ENCODE measurements at places on chromosomes 7 and 10. TPM values are rescaled to one million over a fixed set of nuclear protein-coding genes. Genes with fewer than 3 reads are reported as not detected.
A peak's percentile ranks its signal among the peaks of the same experiment; 100 is the strongest.

DNA sequence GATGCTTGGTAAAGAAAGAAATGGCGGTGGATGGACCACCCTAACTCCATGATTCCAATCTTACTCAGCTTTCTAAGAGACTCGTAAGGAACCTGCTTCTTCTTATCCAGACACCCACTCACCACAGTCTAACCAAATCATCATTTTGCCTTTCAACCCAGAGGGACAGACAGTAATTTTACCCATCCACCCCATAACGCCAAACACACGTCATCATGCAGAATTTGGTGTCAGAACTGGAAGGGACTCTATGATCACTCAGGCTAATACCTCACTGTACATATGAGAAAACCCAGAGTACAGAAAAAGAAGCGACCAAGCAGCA, 388 bp downstream of the ECD start:
- DNase-seq: no peak
- H3K4me3 ChIP-seq: peak overlapping the region; percentile 98
- H3K4me1 ChIP-seq: peaks cover 23% of the 10 kb centered on the region
- peaks cover 12% of the 10 kb centered on the region for H3K27me3 ChIP-seq

DNA sequence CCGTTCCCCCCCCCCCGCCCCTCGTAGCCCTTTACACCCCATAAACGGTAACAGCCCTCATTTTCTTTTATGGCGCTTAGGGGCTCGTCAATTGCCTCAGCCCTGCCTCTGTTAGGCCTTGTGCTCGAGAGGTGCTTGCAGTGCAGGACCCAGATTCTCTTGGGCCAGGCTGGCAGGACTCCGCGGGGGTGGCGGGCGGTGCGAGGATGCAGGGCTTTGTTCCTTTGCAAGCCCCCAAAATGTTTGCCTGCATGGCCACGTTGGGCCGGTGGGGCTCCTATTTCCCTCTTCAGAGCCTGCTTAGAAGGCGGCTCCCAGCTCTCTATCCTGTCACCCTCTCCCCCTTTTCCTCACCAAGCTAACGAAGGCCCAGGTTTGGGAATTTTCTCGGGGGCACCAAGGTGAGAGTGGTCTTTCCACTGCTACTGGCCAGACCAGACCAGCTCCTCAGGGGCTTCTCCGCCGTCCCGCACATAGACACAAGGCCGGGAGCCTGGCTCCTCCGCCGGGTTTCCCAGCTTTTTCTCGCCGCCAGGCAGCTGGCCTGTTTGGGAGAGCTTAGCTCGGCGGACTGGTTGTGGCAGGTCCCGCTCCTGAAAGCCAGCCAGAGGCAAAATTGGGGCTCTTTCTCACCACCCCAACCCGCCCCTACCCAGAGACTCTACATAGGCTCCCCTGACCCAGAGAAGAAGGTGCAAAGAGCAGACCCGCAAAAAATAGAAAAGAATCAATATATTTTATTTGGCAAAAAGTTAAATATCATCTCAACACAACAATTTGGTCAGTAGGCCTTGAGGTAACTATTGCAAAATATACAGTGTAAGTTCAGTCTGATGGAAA, 3.4 kb downstream of the HOXA9 start:
- peaks cover 35% of the 10 kb centered on the region for H3K27me3 ChIP-seq
- peaks cover 13% of the 10 kb centered on the region for H3K4me1 ChIP-seq
- H3K4me3 ChIP-seq: no peak overlapping the region
- H3K36me3 ChIP-seq: peaks cover 4% of the 10 kb centered on the region
- DNase-seq: no peak

DNA sequence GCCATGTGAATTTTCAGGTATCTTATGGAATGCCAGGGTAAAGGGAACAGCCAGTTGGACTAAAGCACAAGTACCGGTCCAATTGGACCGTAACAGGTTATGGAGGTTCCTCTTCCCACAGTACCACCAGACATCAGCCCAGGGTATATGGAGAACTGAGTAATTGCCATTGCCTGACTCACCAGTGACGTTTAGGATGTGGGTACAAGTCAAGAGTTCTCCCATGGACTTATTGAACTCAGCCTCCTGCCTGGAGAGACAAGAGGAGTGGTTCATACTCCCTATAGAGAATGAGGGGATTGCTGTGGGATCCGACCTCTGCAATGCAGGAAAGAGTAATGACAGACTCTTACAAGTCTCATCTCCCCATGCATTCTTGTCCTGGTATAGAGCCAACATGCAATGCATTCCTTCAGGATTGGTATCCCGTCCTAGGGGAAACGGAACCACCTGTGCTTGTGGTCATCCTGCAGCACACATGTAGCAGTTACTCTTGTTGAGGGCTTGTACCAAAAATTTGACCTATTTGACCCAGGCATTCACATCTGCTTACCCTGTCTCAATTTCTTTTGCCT, 30.7 kb upstream of the ELOVL3 start:
- peaks cover 5% of the 10 kb centered on the region for H3K27me3 ChIP-seq
- H3K4me3 ChIP-seq: no peak overlapping the region
- no peak for DNase-seq
- peaks cover 7% of the 10 kb centered on the region for H3K36me3 ChIP-seq
- H3K27ac ChIP-seq: no peak overlapping the region
- H3K4me1 ChIP-seq: no peaks in the 10 kb centered on the region

DNA sequence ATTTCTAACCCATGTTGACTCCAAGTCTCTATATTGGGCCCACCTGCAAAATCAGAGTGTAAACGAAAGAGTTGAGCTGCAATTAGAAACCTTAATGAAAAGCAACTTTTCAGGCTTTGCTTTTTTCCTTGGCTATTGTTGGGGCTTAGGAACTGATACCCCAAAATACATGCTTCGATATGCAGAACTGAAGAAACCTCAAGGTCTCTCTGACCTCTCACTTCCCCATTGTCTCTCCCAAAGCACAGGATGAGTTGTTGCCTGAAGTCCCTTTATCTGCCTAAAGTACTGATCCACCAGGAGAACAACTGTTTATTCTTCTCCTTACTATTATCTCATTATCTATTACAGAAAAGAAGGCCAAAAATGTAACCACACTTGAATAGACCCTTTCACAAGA, 666.0 kb upstream of the LRRTM3 start:
- H3K4me3 ChIP-seq: no peak overlapping the region
- DNase-seq: no peak
- H3K36me3 ChIP-seq: no peaks in the 10 kb centered on the region

DNA sequence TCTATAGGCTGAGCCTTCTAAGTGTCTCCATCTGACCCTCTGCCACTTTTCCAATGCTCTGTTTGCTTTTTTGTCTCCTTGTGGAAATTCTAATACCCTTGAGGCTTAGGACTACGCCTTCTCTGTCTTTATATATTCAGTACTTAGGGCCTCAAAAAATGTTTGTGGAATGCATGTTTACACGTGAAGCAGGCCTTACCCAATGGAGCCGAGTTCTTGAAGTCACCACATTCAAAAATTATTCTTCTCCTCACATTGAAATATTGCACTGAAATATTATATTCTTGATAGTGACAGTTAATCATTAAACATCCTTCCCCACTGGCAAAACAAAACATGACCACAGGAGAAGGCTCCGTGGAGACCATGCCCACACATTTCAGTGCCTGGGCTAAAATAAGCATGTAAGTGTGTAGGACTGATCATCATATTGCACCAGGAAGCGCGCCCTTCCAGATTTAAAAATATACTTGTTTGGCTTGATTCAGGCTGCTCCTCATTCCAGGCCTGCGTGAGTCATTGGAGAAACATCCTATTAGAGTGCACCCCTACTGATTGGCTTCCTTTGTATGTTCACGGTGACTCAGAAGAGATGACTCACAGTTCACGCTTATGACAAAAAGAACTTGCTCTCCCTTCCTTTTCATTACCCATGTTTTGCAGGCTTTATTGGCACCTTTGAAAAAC, 307.4 kb upstream of the AOAH start:
- H3K27me3 ChIP-seq: no peaks in the 10 kb centered on the region
- H3K27ac ChIP-seq: peak overlapping the region; percentile 53
- peaks cover 3% of the 10 kb centered on the region for H3K4me1 ChIP-seq
- H3K4me3 ChIP-seq: no peak overlapping the region

The CTAGE15 gene
- 0.31 TPM for total RNA-seq

- peaks cover 3% of the 10 kb centered on the region for H3K36me3 ChIP-seq
- H3K27ac ChIP-seq: no peak overlapping the region
- H3K27me3 ChIP-seq: peaks cover 3% of the 10 kb centered on the region
- H3K4me3 ChIP-seq: no peak overlapping the region
- no peaks in the 10 kb centered on the region for H3K4me1 ChIP-seq
Measured at GRCh38 chr7:650339-651031, 76.0 kb upstream of the DNAAF5 start.

DNA sequence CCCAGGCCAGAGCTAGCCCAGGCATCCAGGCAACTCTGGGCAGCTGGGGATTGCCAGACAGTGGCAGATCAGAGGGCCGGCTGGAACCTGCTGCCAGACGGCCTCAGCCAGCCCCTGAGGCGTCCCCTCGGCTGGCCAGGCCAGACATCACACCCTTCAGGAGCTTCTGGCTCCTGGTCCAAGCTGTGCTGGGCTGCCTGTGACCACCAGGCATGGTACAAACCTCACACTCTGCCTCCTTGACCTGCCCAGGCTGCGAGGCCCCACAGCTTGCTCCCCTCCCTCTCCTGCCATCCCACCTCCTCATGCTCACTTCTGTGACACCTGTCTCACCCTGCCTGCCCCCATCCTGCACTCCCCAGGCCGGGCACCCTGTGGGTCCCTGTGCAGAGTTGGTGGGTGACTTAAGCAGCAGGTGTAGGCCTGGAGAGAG, 5.7 kb downstream of the DEPP1 start:
- no peak overlapping the region for H3K27ac ChIP-seq
- peaks cover 12% of the 10 kb centered on the region for H3K27me3 ChIP-seq
- peaks cover 25% of the 10 kb centered on the region for H3K4me1 ChIP-seq
- DNase-seq: no peak
- H3K36me3 ChIP-seq: no peaks in the 10 kb centered on the region

DNA sequence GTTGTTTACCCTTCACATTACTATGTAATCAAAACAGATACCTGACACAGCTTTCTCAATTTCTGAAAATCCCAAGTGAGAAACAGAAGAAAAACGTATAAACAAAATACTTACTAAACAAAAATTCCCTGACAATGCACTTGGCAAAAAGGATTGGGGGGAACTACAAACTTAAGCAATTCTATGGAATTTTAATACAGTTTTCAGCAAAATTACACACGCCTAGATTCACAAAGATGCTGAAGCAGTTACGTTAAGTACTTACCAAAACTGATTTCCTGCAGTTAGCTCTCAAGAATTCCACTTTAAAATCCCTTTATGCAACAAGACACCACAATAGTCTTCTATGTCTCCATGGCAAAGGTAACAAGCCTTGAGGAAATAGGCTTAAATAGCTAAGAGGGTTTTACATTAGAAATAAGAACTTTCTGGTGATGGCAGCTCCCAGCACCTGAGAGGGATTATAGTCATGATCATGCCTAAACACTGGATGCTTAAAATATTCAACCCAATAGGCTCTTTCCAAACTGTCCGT, 10.8 kb downstream of the TOMM7 start:
- no peak for DNase-seq
- peaks cover 10% of the 10 kb centered on the region for H3K36me3 ChIP-seq
- no peaks in the 10 kb centered on the region for H3K27me3 ChIP-seq
- H3K27ac ChIP-seq: peak overlapping the region; percentile 50

- no peaks in the 10 kb centered on the region for H3K4me1 ChIP-seq
- H3K4me3 ChIP-seq: no peak overlapping the region
- peaks cover 41% of the 10 kb centered on the region for H3K36me3 ChIP-seq
- H3K27ac ChIP-seq: no peak overlapping the region
- no peaks in the 10 kb centered on the region for H3K27me3 ChIP-seq
- no peak for DNase-seq
Measured at GRCh38 chr7:117219485-117219884, 103.4 kb downstream of the WNT2 start.

The GDF10 gene
- total RNA-seq: 0.74 TPM

DNA sequence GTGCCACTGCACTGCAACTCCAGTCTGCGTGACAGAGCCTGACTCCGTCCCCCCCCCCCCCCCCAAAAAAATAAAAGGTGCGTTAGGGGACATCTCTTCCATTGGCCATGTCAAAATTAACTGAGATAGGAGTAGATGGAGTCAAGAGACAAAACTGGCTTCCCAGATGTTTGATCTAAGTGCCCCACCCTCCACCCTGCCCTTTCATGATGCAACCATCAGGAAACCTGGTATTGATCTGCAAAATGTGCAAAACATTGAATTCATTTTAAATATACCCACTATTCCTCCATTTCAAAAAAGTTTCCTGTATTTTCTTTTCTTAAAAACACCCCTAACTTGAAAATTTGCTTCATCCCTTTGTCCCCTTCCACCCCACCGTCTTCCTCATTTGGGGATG, 17.5 kb downstream of the ARID5B start:
- H3K36me3 ChIP-seq: no peaks in the 10 kb centered on the region
- H3K27me3 ChIP-seq: peaks cover 3% of the 10 kb centered on the region
- H3K27ac ChIP-seq: no peak overlapping the region
- H3K4me1 ChIP-seq: no peaks in the 10 kb centered on the region
- H3K4me3 ChIP-seq: no peak overlapping the region

The UPK3BL2 gene
- total RNA-seq: 9.3 TPM
